ENCODE measurements at places on chromosomes 4 and X.

DNA sequence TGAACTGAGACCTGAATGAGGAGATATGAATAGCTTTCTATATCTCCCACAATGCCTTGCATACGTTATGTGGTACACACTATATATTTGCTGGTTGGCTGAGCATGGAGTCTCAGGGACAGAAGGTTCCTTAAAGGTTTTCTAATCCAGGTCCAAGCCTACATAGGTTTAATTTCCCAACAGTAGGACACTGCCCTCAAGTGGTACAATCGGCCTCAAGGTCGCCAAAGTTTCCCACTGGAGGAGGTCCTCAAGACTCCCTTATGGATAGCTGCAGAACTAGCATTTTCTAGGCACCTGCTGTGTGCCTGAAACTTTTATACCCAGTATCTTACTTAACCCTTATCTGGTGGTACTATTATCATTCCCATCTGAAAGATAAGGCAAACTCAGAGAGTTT lies 21.0 kb upstream of the EFNB1 start:
- DNase-seq: no peak

GRCh38 chrX:10577853-10578252 lies 42.5 kb downstream of the MID1 start:
- DNase-seq: no peak

DNA sequence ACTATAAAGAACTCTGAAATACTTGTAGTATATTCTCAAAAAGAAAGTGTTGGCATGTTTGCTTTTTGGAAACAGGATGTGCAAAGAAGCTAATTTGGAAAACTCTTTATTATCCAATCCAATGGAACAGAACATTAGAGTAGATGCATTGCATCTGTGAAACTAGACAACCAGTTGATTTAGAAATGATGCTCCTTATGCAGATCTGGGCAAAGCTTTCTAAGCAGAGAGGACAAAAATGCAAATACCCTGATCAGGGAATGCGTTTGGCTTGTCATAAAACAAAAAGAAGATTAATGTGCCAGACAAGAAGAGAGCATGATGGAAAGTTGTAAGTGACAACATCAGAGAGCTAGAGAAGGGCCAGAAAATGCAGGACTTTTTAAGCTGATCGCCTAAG lies 142.3 kb downstream of the RCHY1 start:
- DNase-seq: no peak

- DNase-seq: no peak
Observed at GRCh38 chrX:109696146-109696740, 36.8 kb downstream of the ACSL4 start.

GRCh38 chr4:825971-826330 lies at the start of gene CPLX1:
TSS of gene CPLX1 (minus strand) at chr4:826129. CDS start at chr4:824522, 1,607 bp downstream.
- DNase-seq: peak; percentile 60

- no peak for DNase-seq
Observed at GRCh38 chr4:88144048-88144447, 14.4 kb downstream of the ABCG2 start.

- DNase-seq: no peak
Observed at GRCh38 chr4:123125477-123125876, 203.1 kb upstream of the NUDT6 start.

GRCh38 chrX:76427560-76428242 lies at the start of gene MAGEE1:
TSS of gene MAGEE1 (plus strand) at chrX:76427710. CDS start at chrX:76427931, 221 bp downstream.
- DNase-seq: peak; percentile 86

GRCh38 chr4:121358473-121358872 lies 22.3 kb downstream of the QRFPR start:
- DNase-seq: no peak

DNA sequence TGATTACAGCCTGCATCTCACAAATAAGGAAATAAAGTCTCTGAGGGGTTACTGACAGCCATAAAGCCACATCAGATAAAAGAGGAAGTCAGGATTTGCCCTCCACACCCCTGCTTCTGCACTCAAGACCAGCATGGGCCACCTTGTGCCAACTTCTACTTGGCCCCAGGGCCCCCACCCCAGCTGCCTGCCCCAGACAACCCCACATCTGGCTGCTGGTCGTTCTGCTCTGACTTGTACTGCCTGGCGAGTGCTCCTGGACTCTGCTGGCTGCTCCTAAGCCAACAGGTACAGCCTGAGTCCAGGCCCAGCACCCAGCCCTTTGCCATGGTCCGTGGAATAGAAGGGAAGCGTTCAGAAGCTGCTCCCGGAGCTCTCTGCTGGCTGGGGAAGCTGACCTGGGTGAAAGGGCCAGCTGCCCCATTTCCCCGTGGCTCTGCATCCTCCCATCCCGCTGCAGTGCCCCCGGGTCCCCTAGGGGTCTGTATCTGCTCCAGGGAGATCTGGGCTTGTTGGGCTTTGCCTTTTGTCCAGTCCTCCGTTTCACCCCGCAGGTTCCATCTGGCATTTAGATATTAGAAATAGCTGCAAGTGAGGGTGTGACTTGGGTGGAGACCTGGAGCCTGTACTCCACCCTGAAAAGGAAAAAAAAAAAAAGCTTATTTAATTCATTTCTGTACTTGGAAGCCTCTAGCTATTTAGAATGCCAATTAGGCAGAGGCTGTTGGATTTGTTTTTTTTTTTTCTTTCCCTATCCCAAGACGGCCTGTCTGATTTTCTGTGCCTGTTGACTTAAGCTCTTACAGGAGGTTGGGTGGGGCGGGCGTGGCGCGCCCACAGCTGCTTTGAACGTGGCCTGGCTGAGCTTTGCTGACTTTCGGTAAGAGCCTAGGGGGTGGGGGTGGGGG lies 194.7 kb downstream of the PTTG2 start:
- no peak for DNase-seq

DNA sequence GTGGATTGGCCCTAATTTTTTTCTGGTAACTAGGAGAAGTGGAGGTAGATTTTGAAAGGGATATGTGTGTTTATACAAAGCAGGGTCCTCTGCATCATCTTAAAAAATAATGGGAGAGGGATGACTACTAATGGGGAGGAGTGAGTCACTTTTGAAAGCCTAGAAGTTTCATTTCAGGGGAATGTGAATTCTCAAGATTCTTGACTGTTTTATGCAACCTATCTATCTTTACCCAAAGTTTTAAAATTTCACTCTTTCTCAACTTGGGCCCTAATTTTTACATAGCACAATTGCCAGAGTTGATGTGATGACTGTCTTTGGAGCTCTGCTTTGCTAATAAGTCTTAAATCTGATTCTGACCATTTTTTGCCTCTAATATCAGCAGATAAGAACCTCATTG lies 445.2 kb downstream of the GRXCR1 start:
- no peak for DNase-seq

DNA sequence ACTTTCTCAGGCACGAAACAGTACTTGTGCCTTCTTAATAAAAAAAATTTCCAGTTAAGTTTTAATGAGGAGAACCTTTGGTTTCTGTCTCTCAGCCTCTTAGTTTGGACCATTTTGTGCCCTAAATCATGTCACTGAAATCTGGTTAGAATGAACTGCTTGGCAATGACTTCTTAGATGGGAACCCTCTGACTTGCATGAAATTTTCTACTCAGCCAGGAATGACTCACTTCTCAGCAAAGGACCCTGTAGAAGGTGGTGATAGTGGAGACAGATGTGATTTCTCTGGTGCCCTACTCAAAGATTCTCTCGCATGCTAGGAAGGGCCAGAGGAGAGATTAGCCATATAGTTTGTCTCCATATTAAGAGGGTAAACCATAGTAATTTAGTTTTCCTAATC lies 50.5 kb downstream of the RASL11B start:
- DNase-seq: no peak

DNA sequence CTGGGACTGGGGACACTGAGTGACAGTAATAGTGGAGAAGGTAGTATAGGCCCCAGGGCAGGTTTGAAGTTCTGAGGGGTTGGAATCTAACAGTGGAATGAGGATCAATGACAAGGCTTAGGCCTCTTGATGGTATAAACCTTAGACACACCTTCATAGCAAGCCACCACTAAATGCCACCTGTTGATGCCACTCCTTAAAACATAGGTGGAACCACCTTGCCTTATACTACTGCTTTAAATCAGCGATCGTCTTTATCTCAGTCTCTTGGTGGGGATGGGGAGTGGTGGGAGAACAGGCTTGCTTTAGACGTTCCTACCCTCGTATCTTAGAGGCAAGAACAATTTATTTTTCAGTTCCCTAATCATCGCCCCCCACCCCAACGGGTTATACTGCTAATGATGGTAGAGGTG lies 1.2 kb downstream of the RAB33B start:
- DNase-seq: no peak

GRCh38 chr4:158949099-158949498 lies 153.8 kb upstream of the RAPGEF2 start:
- DNase-seq: no peak
